ENCODE measurements at places on chromosomes 13 and 19.

DNA sequence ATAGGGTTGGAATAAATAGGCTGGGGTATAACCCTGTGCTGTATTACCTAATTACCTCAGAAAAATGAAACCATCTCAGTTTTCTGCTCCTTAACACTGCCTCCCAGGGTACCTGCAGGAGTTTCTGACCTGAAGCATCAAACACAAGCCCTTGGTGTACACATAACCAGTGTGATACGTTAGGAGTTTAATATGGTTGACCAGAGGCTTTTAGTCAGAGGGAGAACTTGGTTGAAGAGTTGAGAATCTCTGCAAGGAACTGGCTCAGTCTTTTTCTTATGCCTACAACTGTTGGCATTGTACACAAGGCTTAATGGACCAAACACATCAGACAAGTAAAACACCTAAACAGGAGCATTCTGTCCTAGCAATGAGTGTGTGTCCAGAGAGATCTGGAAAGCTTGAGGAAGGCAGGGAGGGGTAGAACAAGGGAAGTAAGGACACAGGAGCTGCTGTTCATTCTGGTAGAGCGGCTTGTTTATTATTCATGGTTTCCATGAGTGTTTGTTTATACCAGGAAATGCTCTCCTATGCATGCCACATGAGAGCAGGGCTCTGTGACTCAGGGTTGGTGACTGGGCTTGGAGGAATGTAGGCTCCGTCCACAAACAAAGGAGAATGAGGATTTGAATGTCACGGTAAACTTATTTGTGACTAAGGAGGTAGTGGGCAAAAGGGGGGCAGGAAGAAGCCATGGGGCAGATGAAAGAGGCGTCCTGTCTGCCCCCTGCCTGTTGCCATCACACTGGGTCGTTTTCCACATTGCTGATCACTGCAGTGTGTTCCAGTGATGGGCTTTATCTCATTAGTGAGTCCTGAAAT lies 11.9 kb upstream of the SPATA13 start:
- DNase-seq, result no peak

DNA sequence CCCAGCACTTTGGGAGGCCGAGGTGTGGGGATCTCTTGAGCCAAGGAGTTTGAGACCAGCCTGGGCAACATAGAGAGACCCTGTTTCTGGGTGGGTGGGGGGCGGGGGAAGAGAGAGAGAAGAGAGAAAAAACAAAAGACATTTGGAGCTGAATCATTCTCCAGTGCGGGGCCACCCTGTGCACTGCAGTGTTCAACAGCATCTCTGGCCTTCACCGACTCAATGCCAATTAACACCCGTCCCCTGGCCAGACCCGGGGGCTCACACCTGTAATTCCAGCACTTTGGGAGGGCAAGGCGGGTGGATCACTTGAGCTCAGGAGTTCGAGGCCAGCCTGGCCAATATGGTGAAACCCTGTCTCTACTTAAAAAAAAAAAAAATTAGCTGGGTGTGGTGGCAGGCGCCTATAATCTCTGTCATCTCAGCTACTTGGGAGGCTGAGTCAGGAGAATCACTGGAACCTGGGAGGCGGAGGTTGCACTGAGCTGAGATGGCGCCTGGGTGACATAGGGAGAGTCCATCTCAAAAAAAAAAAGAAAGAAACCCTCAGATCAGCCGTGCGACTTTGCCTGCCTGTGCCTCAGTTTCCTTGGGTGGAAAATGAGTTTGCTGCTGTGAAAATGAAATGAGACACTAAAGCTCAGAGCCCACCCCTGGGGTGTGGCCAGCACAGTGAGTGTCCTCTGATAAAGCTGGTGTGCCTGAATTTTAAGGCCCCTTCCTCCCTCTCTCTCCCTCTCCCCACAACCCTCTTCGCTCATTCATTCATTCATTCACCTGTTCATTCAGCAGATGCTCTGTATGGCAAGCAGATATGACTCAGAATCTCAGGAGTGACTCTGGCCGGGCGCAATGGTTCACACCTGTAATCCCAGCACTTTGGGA lies 6.4 kb downstream of the KLF2 start:
- no peak for DNase-seq

DNA sequence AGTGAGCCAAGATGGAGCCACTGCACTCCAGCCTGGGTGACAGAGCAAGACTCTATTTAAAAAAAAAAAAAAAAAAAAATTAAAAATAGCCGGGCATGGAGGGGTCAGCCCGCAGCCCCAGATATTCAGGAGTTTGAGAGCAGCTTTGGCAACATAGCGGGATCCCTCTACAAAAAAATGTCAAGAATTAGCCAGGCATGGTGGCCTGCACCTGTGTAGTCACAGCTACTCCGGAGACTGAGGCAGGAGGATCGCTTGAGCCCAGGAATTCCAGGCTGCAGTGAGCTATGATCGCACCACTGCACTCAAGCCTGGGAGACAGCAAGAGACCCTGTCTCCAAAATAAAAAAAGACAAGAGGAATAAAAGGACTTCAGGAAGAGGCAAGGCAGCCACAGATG lies 716 bp downstream of the AP1M2 start:
- no peak for DNase-seq

DNA sequence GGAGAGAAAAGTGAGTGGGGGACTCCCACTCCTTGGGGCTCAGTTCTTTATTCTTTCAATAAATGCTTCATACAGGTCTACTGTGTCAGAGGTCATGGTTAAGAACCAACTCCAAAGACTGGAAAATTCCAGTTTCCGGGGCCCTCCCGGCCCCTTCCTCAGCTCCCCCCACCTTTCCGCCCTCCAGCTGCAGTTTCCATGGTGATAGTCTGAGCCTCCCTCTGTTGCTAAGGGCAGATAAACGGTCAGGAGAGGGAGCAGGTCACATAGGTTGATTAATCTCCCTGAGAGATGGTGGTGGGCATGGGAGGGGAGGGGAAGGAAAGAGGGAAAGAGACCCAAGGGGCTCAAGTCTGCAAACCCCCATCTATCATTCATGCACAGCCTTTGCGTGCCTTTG lies 131.5 kb upstream of the USP29 start:
- no peak for DNase-seq

DNA sequence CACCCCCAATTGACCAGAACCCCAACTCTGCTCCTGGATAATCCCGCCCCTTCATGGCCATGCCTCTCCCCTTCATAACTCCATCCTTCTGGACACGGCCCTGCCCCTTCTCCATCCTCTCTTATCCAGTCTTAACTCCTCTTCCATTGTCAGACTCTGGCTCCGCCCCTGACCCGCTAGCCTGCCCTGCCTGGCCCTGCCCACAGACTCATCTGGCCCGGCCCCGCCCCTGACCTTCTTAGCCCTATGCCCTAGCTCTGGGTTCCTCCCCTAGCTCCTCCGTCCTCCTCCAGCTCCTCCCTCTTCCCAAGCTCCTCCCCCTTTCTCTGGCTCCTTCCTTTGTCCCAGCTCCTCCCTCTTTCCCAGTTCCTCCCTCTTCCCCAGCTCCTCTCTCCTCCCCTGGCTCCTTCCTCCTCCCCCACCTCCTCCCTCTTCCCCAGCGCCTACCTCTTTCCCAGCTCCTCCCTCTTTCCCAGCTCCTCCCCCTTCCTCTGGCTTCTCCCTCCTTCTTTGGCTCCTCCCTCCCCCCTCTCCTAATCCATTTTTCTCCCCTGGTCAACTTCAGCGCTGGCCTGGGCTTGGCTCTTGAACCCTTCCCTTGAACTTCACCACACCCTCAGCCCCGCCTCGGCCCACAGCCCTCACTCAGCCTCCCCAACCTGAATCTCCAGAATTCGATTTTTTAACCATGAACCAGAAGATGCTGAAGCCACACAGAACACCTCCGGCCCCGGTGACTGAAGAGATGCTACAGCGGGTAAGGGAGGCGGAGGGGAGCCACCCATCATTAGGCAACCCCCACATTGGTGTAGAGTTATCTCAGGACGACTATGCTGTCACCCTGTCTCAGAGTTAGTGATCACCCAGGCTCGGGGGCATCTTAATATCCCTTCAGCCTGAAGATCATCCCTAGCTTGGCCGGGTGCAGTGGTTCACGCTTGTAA lies 9.2 kb upstream of the ZNF358 start:
- peak; percentile 59 for DNase-seq

DNA sequence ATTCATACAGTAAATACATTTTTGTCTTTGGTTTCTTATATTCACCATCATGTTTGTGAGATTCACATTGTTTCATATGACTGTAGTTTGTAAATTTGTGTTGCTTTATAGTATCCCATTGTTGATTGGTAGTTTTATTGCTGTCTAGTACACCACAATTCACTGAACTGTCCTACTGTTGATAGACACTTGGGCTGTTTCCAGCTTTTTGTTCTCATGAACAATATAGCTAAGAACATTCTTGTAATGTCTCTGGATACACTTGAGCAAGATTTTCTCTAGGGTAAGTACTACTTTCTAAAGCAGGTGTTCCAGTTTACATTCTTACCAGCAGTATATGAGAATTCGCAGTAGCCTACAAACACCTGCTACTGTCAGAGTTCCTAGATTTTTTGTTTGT lies 37.8 kb downstream of the SKA3 start:
- no peak for DNase-seq

GRCh38 chr13:106709522-106709921 lies 141.6 kb upstream of the ARGLU1 start:
- no peak for DNase-seq

- no peak for DNase-seq
These were observed 1.2 kb downstream of the VASP start for GRCh38 chr19:45508417-45508860.
